Iris pigment epithelial cell (primary cell): ENCODE measurements at places on chromosomes 5 and 9.
A peak's percentile ranks its signal among the peaks of the same experiment; 100 is the strongest.

GRCh38 chr5:135874461-135874860 lies 21.2 kb downstream of the IL9 start:
- DNase-seq = no peak

- DNase-seq = no peak
Observed at GRCh38 chr9:114017741-114018715, 60.1 kb downstream of the AMBP start.

DNA sequence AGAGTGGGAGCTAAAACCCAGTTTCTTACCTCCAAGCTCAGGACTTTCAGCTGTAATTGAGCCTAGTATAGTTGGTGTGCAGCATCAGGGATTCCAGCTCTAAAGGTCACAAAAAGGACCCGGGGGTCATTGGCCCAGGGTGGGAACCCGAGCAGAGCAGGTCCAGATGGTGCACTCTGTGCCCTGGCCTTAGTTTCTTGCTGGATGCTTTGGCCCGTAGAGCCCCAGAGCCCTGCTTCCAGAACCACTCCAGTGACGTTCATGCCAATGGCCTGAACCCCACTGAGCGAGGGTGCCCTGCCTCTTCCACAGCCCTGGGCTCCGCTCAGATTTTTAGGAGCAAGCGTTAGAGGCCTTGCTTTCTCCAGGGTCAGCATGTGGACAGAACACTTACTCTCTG lies 8.2 kb downstream of the SLC22A5 start:
- no peak for DNase-seq

DNA sequence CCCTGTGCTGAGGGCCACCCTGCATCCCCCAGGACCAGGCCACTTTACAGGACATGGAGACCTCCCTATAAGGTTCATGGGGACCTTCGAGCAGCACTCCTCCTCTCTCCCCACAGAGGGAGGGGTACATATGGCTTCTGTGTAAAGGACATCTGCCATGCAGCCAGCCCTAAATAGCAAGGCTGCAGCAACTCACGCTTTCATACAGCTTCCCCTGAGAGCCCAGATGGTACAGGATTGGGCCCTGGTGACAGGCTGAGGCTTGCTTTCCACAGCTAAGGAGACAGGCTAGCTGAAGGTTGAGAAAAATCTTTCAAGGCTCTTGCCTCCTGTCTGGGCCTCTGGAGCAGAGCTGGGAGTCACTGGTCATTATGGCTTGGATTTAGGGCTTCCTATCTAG lies 147.0 kb upstream of the ZNF366 start:
- DNase-seq = no peak

DNA sequence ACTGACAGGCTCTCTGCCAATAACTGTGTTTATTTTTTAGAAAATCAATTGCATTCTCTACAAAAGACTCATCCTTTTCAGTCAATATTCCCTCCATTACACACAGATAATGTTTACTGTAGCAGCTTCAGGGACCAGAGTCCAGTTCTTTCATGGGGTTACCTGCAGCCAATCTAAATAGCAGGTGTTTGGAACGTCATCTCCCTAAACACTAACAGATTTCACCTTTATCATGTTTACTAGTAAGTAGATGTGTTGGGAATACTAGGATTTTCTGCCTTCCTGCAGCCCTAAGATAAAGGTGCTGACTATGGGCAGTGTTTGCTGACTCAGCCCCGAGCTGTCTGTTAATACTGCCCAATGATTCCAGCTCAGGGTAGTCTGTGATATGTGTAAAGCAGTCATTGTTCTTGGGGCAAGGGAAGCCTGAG lies 447.0 kb downstream of the KIF4B start:
- no peak for DNase-seq

DNA sequence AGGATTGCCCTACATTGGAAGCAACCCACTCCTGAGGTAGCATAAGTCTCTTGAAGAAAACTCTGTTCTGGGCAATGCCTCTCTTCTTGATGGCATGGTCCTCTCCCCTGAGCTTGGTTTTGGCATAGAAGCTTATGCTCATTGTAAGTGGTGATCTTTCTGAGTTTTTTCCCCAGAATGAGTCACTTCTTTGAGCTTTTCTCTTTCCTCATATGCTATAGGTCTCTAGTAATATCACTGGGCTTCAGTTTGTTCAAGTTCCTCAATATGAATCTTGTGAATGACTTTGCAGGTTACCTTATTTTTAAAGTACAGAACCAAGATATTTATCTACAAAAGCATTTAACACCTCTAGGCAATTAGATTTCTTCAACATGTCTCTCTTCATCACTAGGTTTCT lies 76.5 kb upstream of the ATG10 start:
- peak; percentile 3 for DNase-seq

DNA sequence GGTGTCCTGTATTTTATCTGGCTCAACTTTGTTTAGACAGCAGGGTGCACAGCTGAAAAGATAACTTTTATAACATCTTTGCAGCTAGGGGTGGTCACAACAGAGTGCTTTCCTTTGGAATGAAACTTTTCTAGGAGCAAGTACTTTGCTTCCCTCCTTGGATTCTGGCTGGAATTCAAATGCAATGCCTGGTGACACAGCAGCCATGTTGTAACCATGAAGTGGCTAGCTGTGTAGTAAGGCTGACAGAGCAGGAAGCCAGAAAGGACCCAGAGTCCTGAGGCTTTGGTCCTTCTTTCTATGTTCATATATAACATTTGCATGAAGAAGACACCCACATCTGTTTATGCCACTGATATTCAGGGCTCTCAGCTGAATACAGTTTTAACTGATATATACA lies 48.1 kb downstream of the TENT4A start:
- DNase-seq = no peak

GRCh38 chr9:21413151-21413550 lies 4.2 kb downstream of the IFNA8 start:
- no peak for DNase-seq

GRCh38 chr9:127539259-127539981 lies 72.7 kb upstream of the STXBP1 start:
- DNase-seq = no peak

DNA sequence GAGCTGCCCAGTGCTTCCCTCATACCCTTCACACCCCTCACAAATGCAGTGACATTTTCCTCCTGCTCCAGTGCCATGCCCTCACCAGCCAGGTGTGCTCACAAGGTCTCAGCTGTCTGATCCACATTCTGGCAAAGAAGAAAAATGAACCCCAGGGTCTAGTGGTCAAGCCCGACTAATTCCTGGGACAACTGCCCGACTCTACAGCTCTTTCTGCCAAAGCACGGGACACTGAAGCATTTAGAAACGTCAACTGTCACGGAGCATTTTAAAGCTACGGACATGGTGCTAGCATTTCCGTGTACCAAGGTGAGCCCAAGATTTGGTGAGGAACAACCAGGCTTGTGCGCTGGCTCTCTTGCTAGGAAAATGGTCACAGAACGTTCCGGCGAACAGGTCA lies 56.8 kb upstream of the PHYKPL start:
- no peak for DNase-seq

DNA sequence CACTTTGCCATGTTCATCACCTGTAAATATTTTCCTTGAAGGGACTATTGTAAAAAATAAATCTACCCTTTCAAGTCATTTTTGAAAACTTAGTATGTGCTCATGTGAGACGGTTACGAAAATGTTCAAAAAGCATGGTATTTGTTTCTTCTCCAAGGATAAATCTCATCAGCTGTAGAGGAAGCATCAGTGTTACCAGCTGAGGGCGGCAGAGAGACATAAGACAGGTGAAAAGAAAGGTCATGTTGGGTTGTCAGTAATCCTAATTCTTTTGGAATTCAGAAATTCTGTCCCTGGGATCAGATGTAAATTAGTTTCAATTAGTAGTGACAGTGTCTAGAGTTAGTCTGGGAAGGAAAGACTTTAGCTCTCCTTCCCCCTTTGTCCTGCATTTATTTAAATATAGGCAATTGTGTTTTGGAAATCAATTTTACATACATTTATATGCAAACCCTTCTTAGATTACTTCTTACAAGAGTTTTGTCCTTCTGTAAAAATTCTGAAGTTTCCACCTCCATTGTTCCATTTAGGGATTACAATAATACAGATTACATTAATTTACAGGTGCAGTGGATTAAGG lies 791.9 kb upstream of the CDH6 start:
- DNase-seq = peak; percentile 51

DNA sequence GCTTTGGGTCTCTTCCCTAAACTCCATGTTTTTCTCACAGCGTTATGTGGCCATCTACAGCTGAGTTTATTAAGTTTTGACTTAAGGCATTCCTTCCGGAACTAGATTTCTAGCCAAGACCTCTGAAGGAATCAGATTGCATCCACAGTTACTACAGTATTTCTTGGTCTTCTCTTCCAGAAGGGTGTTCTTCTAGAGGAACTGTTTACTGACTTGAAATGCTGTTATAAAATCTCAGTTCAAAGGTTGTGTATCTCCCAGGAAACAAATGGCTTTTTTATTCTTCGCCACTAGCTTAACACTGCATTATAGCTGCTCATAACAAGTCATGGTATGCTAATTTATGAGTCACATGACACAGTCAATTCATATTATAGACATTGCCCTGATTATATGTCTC lies 55.3 kb upstream of the RAD23B start:
- peak; percentile 49 for DNase-seq

- DNase-seq = no peak
Observed at GRCh38 chr9:86764671-86765343, 182.5 kb downstream of the GAS1 start.

DNA sequence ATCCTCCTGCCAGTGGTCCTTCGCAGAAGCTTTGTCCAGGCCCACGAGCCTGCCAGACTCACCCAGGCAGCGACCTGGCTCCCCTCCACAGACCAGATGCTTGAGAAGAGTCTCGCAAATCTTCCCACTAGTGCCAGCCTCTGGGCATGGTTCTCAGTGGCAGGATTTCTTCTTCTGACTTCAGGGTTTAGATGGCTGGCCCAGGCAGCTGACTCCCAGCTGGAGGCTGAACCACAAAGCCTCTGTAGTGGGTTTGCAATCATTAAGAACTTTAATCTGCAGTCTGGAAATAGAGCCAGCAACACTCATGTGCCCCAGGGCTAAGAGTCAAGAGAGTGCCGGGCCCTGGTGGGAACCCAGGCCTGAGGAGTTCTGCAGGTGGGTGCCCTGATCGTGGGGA lies 90.6 kb upstream of the ICE1 start:
- no peak for DNase-seq

DNA sequence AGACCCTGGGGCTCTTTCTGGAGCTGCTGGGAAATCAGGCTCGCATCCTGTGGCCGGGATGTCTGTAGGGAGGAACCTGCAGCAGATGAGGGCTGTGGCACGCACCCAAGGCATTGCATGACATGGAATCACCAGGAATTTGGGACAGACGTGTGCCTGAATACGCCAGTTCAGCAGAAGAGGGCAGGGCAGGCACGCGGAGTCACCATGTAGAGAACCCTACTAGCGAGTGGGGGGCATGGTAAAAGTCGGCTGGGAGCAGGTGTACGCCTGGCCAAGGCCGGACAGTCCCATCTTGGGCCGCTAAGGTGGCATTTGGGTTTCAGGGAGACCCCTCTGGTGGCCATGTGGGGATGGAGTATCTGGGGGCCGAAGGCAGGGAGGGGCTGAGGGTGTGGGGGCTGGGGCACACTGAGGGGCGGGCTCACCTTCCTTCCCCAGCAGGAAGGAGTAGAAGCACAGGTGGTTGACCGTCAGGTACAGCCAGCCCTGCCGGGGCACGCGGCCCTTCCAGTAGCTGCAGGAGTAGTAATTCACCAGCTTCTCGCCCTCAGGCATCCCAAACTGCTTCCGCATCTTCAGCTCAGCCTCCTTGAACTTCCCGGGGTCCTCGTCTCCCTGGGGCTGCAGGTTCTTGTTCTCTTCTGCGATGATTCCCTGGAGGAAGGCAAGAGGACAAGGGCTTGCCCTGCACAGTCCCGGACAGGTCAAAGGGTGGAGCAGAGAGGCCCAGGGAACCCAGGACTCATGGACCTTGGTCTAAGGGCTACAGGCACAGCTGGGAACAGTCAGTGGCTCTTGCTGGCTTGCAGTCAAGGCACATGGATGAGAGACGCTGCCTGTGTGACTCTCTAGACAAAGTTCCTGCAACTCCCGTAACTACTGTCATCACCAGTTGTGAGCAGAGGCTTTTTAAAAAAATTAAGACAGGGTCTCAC lies 13.5 kb downstream of the TBC1D9B start:
- DNase-seq = no peak

- no peak for DNase-seq
Observed at GRCh38 chr9:105270711-105271110, 26.3 kb downstream of the SLC44A1 start.

GRCh38 chr5:110096419-110096818 lies 406.7 kb downstream of the MAN2A1 start:
- no peak for DNase-seq

GRCh38 chr9:109331353-109331752 lies 10.5 kb upstream of the EPB41L4B start:
- DNase-seq = peak; percentile 15

DNA sequence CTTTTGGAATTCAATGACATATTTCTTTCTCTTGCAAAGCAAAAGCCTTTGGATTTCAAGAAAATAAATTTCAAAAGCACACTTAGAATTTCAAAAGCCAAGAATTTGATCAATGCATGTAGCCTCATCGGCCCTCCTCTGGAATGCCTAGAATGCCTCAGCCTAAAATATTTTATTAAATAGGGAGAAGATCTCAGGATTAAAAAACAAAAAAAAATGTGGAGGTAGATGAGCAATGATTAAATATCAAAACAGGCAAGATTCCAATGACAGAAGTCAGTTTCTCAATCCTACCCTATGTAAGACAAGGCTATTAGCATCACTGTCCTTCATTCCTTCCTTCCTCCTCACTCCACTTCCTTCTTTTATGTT lies 169.0 kb downstream of the CDH6 start:
- DNase-seq = peak; percentile 72

- DNase-seq = no peak
Observed at GRCh38 chr5:11128021-11128420, 367.0 kb upstream of the DAP start.

DNA sequence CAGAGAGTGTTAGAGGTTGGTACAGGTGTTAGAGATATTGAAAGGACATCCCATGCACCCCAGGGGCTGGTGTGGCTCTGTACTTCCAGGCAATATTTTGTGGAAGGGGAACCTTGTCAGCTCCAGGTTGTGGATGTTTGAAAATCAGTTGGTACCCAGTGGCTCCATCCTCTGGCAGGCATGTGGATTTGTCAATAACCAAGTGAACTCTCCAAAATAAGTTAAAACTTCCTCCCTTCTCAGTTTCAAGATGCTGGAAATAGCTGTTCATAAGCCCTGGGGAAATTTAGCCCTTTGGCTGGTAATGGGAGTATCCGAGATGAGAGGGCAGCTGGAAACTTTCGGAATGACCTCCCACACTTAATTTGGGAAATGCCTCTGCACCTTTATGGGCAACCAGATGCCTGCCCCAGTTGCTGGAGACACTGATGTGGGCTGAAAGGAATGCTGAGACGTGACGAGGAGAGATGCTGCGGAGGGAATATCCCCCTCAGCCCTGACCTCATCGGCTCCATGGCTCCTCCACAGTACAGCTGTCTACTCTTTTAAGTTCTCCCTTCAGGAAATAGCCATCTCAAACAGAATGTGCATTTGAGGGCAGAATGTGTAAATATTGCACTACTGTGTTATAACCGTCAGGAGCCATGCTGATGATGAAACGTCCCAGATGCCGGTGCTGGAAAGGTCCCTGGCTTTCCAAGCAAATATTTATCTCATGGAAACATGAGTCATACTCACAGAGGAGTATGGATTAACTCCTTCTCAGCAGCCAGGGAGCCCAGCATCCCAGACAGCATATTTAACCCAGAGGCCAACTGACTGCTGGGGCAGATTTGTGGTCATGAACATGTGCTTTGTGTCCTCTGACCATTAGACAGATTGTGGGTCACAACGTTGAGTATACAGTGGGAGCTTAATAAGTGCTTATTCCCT lies 29.5 kb downstream of the TGFBI start:
- DNase-seq = peak; percentile 98
